ENCODE measurements at places on chromosomes 7 and 10. TPM values are rescaled to one million over a fixed set of nuclear protein-coding genes. Genes with fewer than 3 reads are reported as not detected.

DNA sequence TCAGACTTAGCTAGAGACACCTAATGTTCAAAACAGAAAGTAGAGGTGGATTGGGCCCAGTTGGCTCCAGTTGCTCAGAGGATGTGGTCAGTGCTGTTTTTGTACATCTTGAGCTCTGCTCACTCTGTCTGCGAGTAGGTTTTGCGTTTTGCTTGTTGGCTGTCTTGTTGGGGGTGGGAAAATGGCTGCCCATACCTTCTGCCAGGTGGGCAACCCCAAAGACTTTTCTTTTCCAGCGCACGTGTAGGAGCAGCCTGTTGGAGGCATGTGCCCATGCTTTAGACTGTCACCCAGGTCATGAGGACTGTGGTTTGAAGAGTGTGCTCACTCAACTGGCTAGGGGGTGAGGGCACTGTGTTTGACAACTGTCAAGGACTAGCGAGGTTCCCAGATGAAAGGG is 73.9 kb downstream of the KAT6B start:
- H3K4me3 ChIP-seq: no peak overlapping the region
- peaks cover 35% of the 10 kb centered on the region for H3K4me1 ChIP-seq
- no peak for DNase-seq

DNA sequence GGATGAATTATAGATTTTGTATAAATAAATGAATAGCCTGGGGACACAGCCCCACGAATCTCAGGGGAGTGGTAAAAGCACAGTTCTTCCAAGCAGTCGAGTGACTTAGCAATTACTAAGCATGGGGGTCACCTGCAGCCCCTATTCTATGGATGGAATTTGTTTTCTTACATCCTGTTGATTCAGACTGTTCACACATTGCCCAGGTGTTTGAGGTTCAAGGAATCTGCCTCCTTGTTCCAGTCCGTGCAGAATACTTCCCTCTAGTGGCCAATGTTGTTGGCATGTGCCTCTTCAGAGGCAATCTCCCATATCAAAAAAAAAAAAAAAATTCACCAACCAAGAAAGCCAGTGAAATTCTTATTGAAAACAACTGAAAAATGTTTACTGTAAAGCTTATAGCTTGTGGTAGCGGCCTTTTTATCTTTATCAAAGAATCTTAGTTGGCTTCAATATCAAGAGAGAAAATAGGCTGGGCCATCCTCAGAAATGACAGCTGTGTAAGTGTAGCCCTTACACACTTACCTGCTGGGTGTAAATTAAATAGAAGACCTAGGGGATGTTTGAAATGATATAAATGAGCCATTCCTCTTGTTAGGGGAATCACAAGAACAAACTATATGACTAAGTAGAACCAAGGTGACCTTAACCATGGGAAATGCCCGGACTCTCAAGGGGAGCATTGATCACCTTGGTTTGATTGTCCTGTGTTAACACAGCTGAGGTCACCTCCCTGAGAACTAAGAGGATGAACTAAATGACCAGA is 7.8 kb downstream of the LIPM start:
- no peaks in the 10 kb centered on the region for H3K36me3 ChIP-seq
- DNase-seq: no peak
- no peaks in the 10 kb centered on the region for H3K4me1 ChIP-seq
- no peak overlapping the region for H3K27ac ChIP-seq

- H3K36me3 ChIP-seq: no peaks in the 10 kb centered on the region
- no peaks in the 10 kb centered on the region for H3K27me3 ChIP-seq
- H3K4me3 ChIP-seq: no peak overlapping the region
- H3K27ac ChIP-seq: peak overlapping the region; percentile 49
- H3K4me1 ChIP-seq: no peaks in the 10 kb centered on the region
Observed at GRCh38 chr7:137454767-137455166, 111.2 kb upstream of the PTN start.

DNA sequence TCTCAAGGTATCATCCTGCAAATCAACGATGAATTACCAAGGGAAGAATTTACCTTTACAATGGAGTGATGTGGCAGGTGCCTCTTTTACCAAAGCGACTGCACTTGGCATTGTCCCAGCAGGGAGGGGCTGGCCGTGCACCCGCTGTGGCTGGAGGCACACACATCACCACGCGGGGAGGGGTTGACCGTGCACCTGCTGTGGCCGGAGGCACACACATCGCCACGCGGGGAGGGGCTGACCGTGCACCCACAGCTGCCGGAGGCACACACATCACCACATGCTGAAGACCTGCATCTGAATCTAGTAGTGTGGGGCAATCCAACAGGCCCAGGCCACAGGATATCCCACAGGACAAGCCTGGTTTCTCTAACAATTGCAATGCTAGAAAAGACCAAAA is 493.5 kb downstream of the DNAJB6 start:
- no peak for DNase-seq
- H3K36me3 ChIP-seq: no peaks in the 10 kb centered on the region
- H3K27ac ChIP-seq: no peak overlapping the region

GRCh38 chr7:157566631-157567006 is 229.8 kb downstream of the DNAJB6 start:
- no peaks in the 10 kb centered on the region for H3K27me3 ChIP-seq

- DNase-seq: no peak
- H3K4me3 ChIP-seq: no peak overlapping the region
- no peaks in the 10 kb centered on the region for H3K36me3 ChIP-seq
- H3K27me3 ChIP-seq: no peaks in the 10 kb centered on the region
- H3K4me1 ChIP-seq: no peaks in the 10 kb centered on the region
Observed at GRCh38 chr7:50285269-50285668, 19.2 kb upstream of the IKZF1 start.

- no peaks in the 10 kb centered on the region for H3K36me3 ChIP-seq
- no peaks in the 10 kb centered on the region for H3K4me1 ChIP-seq
- no peak overlapping the region for H3K4me3 ChIP-seq
- no peak for DNase-seq
- H3K27ac ChIP-seq: no peak overlapping the region
Observed at GRCh38 chr10:78349911-78350663, 316.4 kb downstream of the RPS24 start.

AFAP1L2 gene
- 2.9 TPM for total RNA-seq

Data from heart right ventricle (tissue), 16 donors.